Progenitor cell of endocrine pancreas (in vitro differentiated cells): ENCODE measurements at places on chromosomes 1 and 21.
A peak's percentile ranks its signal among the peaks of the same experiment; 100 is the strongest.

GRCh38 chr1:201022820-201023516 lies 546 bp downstream of the KIF21B start:
- DNase-seq = peak; percentile 31

GRCh38 chr21:25772686-25773085 lies 37.9 kb downstream of the GABPA start:
- no peak for DNase-seq

DNA sequence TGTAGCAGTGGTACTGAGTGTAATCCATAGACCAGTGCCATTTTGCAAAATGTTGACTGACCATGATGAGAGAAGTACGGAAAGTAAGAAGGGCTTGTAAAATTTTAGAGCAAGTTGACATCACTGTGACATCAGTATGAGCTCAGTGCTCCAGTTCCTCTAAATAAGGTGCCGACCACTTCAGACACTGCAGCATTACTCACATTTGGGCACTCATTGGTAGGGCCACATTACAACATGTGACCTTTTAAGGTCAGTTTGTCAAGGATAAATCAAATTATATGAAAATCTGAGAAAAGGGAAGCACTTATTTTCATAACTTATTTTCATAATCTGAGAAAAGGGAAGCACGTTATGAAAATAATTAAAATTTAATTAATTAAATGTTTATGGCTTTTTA lies 128.0 kb upstream of the ERG start:
- no peak for DNase-seq

DNA sequence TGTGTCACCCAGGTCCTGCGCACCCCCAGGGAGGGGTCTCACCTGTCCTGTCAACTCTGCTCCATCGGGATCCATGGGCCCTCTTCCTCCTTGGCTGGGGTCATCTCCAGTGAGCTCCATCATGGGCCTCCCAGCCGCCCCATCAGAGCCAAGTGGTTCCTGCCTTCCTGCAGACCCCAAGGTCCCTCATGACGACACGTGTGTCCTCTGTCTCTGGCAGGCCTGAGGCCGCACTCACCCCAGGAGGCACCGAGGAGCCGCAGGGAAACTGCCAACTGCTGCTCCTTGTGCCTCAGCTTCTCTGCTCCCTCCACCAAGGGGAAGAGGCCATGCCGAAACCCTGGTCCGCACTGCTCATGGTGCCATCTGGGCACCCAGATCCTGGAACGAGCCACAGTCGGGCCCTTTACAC lies 46.8 kb downstream of the COL18A1 start:
- DNase-seq = no peak

GRCh38 chr1:113947388-113948107 lies 18.4 kb downstream of the HIPK1 start:
- DNase-seq = no peak

DNA sequence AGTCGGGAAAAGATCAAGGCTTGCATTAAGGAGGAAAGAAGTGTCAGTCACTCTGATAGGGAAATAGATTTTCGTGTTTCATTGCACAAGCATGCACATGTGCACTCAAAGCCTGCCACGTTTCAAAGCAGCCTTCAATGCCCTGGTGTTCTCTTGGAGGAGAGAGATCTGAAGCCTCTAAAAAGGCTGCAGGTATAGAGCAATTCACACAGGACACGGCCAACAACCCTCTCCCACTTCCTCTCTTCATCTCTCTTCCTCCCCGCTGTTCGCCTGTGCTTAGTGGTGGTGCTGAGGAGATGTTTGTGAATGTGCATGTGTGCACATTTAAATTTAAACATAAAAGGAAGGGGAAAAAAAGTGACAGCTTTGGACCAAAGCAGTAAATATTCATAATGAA lies 117.7 kb downstream of the NUF2 start:
- no peak for DNase-seq

DNA sequence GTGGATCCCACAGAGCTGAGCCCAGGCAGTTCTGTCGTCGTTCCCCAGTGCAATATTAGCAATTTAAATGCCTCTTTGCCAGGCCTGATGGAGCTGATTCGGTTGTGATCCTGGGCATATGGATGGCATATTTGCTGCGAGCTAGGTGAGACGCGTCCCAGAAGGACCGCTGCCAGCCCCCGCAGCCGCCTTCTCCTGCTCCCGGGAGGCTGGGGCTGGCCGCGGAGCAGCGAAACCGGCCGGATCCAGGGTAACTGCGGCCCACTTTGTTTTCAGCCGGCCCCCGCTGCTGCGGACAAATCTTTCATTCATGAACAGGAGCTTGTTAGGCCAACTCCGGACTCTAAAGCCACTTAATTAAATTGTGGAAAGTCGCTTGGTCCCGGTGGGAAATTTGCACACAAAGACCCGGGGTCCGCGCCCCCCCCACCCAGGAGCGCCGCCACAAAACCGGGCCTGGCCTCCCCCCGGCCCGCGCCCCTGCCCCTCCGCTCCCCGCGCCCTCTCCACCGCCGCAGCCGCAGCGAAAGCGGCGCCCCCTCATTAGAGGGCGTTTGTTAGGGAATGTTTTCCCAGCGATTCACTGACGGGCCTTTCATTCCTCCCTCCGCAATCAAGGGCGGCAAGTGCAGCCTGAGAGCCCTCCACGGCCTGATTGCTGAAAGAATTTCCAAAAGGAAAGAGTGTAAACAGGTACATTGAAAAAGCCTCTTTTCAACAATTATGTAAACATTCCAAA lies 383.3 kb downstream of the RRAGC start:
- DNase-seq = peak; percentile 27

DNA sequence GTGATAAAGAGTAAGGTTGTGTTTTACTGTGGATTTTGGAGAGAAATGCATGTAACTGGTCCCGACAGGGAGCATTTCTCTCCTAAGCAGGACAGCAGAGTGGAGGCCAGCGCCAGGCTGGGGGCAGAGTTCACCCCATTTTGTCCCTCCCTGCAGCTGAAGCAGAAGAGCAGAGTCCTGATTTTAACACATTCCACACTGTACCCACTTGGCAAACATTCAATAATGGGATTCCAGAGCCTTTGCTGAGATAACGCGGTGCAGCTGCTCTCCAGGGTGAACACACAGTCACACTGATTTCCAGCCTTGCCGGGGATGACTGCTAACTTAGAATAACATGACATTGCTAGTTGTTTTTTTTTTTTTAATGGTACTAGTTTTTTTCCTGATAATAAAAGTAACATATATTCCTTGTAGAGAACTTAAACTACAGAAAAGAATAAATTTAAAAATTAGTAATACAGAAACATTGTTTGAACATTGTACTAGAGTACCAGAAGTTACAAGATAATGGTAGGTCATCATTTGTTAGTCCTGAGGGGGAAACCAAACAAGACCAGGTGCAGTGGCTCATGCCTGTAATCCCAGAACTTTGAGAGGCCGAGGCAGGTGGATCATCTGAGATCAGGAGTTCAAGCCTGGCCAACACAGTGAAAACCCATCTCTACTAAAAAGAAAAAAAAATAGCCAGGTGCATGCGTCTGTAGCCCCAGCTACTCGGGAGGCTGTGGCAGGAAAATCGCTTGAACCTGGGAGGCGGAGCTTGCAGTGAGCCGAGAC lies 77.2 kb downstream of the SCCPDH start:
- no peak for DNase-seq
